ENCODE measurements at places on chromosomes 4 and X.

DNA sequence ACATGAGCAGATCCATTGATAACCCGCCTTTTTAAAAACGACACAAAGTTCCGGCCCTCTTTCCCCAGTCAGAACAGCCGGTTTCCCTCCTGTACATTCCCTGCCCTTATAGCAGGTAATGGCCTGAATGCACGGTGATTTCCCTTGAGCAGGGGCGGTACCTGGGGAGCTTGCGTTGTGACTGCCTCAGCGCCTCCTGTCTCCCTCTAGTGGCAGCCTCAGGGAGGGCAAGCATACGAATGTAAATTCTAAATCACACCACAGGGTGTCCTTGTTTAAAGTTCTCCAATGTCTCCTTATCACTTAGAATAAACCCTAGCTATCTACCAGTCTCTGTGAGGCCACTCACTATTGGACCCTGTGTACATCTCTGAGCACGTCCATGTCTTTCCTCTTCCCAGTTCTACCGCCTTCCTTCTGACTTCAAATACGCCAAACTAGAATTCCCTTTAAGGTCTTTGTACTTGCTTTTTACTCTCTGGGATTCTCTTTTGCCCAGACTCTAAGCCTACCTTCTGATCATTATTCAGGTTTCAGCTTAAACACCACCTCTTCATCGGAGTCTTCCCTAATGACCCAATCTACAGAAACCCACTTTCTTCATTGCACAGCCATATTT, 18.4 kb upstream of the LDB2 start:
- no peak for DNase-seq

DNA sequence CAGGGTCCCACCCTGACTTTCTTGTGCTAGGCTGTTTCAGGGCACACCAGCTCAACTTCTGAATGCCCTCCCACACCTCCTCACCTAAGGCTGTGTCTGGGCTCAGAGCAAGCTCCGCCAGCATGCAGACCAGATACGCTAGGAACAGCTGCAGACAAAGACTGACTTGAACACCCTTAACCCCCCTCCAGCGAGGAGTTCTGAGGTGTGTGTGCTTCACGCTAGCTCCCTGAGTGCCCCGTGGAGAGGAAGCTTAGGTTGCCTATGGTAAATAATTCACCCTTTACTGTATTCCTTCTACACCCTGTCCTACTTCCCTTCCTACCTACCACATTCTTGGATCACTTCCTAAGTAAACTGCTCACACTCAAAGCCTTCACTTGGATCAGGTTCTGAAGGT, 115.0 kb downstream of the VCX3B start:
- DNase-seq: no peak

DNA sequence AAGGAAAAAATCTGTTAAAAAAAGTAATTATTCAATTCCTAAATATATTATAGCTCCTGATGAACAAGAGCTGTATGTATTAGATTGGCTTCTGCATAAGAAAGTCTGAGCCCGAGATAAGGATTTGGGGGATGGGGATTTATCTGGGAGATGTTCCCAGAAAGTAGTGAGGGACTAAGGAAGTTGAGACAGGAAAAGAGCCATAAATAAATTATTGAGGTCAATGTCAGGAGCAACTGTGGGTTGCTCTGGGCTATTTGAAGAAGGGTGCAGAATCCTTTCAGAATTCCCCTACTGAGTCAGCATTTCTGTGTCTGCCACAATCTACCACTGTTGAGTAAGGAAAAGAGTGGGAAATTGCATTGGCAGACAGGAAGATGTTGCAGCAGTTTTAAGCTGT, 3.1 kb upstream of the TDO2 start:
- no peak for DNase-seq

- no peak for DNase-seq
Observed at GRCh38 chr4:24664956-24665355, 80.6 kb upstream of the DHX15 start.

GRCh38 chr4:75745161-75745560, 20.8 kb downstream of the USO1 start:
- no peak for DNase-seq

GRCh38 chr4:138669479-138670315, 345.9 kb upstream of the NOCT start:
- DNase-seq: no peak

- DNase-seq: peak; percentile 55
Observed at GRCh38 chrX:119753639-119754257, 4.6 kb upstream of the SOWAHD start.

- no peak for DNase-seq
Observed at GRCh38 chrX:32010212-32010611, 938.4 kb upstream of the FTHL17 start.

DNA sequence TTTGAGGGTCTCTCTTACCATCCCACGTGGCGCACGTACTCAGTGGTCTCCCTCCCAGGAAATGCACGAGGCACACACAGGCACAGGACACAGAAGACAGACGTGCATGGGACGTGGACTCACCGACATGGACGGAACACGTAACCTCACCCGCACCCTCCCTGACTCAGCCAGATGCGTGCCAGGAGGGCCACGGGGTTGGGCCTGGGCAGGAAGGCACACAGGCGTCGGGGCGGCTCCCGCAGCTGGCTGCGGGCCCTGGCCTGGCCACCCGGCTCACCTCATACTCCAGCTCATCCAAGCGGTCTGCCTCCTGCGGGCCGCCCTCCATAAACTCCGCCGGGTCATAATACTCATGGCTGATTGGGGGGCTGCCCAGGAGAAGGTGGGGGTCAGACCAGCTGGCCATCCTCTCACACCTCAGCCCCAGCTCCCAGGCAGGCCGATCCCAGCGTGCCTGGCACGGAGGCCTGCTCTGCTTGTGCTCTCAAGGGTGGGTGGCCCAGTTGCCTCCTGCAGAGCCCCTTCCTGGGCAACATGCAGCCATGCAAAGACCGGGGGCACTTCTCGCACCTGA, 12.6 kb downstream of the SSR4 start:
- DNase-seq: no peak

DNA sequence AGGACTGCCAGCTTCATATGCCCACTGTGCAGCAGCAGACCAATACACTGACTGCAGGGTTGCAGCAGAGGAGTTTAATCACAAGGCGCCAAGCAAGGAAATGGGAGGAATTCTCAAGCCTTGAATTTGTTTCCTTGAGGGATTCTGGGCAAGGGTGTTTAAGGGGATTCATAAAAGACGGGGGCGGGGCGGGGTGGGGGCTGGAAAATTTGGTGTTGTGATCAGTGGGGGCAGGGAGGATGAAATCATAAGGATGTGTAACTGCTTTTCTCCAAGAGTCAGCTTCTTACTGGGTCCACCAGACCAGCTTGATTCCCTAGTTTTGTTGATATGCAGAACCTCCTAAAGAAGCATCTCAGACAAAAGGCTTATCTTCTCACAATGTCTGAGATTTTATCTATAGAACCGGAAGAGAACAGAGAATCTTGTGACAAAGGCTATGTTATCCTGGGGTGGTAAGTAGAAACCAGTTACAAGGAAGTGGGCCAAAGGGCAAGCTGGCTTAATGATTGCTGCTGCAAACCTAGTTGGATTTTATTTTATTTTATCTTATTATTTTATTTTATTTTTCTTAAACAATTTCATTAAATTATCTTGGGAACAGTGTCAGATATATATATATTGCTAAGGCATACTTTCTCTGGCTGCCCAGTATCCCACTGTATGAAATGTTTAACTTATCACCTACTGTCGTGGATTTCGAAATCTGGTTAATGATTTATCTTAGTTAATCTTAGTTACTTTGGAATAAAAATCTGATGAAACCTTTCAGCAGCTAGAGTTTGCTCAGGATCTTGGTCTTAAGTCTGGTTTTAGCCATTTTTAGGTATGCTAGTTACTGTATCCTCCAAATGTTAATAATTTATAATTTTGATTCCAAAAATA, 276.4 kb downstream of the RPA4 start:
- no peak for DNase-seq

GRCh38 chr4:21415728-21416127, 532.8 kb downstream of the KCNIP4 start:
- DNase-seq: no peak

DNA sequence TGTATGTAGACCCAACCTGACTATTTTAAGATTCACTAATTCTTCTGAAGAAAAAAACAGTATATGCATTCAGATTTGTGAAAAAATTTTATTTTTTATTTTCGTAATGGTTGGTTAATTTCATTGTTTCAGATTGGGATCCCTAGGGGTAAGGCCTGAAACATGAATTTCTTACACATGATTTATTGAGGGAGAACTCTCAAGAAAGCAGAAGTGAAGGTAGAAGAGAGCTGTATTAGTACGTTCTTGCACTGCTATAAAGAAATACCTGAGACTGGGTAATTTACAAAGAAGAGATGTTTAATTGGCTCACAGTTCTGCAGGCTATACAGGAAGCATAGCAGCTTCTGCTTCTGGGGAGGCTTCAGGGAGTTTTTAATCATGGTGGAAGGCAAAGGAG, 611.9 kb upstream of the TECRL start:
- DNase-seq: no peak

- no peak for DNase-seq
Observed at GRCh38 chrX:11363069-11363594, 69.9 kb downstream of the AMELX start.
